RPMI8226 (cell line): ENCODE measurements at places on chromosomes 12 and 14.

DNA sequence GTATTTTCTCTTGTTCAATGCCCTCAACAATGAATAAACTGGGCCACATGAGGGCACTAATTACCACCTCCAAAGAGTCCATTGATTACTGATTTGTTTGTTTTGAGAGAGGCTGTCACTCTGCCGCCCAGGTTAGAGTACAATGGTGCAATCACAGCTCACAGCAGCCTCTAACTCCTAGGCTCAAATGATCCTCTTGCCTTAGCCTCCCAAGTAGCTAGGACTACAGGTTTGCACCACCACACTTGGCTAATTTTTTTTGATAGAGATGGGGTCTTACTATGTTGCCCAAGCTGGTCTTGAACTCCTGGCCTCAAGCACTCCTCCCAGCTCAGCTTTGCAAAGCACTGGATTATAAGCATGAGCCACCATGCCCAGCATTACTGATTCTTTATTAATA, 28.3 kb upstream of the SYCP3 start:
- no peak for DNase-seq

DNA sequence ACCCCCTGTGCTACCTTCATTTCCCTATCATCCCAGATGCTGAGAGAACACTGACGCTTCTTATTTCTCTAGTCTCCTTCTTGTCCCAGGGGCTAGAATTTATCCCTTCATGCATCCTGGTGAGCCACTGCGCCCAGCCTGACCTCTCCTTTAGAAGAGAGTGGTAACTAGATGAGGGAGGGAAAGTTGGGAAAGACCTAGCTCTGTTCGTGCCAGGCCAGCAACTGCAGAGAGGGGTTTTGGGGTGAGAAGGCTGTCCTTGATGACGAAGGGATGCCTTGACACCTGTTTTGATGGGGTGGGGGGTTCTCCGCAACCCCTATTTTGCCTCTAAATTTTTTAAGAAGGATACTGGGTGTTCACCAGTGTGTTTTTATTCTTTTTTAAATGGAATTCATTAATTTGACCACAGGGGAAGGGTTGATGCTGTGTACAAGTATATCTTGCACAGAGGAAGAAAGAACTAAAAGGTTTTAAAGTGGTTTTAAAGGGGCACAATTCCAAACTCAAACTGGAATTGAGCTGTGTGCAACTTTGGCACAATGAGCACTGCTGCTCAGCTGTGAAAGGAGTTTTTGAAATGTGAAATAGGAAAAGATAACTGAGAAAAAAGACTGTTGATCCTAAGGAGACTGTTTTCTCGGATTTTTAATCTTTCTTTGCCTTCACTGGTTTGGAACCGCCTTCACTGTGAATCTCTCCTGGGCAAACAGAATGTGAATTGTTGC, 7.0 kb upstream of the MMP19 start:
- no peak for DNase-seq

DNA sequence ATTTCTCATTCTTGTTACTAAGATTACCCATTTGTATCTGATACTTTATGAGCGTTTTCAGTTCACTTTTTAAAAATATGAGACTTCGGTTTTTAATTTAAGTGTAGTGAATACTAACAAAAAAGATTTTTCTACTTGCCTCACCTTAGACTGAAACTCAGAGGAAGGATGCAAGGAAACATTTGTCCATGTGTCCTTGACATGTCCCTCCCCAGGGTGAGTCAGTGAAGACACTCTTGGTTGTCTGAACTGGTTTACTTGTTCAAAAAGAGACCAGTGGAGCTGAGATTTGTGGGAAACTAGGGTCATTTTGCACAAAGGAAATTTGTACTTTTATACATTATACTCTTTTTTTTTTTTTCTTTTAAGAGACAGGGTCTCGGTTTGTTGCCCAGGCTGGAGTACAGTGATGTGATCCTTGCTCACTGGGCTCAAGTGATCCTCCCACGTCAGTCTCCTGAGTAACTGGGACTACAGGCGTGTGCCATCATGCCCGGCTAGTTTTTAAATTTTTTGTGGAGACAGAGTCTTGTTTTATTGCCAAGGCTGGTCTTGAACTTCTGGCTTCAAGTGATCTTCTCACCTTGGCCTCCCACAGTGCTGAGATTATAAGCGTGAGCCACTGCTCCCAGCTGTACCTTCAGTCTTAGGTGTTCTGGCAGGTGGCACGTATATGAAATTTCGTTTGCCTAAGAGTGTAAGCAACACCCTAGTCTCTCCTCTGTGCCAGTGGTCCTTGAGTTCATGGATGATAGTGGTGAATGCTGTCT, 56.7 kb downstream of the PPFIBP1 start:
- no peak for DNase-seq

GRCh38 chr12:47388712-47389111, 309.0 kb upstream of the AMIGO2 start:
- no peak for DNase-seq

GRCh38 chr14:64279704-64280668, 14.2 kb downstream of the ESR2 start:
- DNase-seq: no peak

DNA sequence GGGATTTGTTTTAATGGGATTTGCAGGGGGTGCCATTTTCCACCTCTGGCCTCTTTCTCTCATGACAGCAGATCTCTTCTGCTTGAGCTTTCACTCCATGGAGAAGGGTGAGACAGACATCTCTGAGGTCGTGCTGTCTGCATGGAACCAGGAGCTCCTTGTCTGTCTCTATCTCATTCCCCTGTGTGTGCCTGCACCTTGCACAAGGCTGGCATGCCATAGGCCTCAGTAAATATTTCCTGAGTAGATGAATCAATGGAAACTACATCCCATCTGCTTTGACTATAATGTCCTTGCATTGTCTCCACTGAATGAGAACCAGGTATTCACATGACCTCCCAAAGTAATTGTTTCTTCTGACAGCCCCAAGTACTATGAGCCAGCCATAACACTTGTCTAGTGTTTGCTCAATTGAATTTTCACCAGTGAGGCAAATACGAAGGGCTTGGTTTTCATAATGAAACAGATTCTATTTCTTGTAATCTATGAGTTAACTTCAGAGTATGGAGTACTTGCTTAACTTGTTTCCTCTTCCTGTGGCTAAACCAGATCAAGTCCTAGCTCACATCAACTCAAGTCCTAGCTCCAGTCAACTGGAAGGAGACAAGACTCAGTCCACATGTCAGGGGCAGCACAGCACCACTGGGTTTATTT, 32.3 kb downstream of the KCNK13 start:
- DNase-seq: no peak

DNA sequence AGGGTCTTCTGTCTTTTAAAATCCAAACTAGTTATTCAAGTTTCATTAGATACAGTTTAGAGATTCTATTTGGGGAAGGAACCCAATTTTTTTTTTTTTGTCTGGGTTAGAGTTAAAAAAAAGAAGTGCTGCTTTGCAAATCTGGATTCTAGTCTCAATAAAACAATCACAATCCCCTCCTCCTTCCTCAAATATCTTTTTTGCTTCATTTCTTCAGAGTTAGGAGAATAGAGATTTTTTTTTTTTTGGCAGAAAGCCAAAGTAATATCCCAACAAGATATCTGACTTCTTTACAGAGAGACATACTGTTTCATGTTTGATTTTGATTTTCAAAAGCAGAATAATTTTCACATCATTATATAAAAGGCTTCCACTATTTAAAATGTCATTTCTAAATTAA, 201.9 kb downstream of the FOXN3 start:
- no peak for DNase-seq

DNA sequence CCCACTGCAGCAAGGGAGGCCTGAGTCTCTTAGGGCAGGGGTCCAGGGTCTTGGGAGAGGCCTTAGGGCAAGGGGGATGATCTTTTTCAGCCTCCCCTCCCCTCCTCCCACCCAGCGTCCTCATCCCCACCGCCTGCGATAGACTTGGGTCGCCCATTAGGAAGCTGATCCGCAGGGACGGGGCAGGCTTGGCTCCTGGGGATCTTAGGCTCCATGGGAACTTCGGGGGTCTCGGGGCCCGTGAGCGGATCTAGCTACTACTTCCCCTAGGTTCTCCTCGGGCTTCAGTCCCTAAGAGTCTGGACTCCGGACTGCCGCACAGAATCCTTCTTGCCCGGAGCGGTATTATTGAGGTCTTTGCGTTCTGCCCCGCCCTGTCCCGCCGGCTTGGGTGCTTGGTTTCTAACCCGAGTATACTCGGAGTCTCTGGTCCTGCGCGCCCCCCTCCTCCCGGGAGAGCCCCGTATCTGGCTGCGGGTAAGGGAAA, 2.2 kb upstream of the PTHLH start:
- no peak for DNase-seq

GRCh38 chr14:81235096-81235495, 14.3 kb upstream of the GTF2A1 start:
- DNase-seq: no peak

DNA sequence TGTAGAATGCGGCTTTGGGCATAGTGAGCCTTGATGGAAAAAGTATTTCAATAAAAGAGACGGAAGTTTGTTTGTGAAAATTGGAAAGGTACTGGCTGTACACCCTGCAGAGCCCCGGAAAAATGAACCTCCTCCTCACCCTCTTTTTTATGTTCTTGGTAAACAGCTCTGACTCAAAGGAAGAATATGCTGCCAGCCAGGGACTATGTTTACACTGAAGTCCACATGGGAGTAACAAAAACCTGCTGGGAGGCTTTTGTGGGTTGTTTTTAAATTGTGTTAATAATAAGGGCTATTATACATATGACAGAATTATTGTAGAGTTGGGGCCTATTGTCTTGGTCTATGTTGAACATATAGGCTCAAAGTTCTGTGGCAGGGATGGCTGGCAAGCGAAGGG, 70.7 kb downstream of the TTC8 start:
- DNase-seq: no peak

- DNase-seq: no peak
These were observed 2.1 kb upstream of the EIF4B start for GRCh38 chr12:53004178-53004577.

GRCh38 chr12:50562520-50563433, 58.0 kb downstream of the DIP2B start:
- DNase-seq: no peak

- no peak for DNase-seq
These were observed 68.9 kb downstream of the TESC start for GRCh38 chr12:117030187-117030900.

DNA sequence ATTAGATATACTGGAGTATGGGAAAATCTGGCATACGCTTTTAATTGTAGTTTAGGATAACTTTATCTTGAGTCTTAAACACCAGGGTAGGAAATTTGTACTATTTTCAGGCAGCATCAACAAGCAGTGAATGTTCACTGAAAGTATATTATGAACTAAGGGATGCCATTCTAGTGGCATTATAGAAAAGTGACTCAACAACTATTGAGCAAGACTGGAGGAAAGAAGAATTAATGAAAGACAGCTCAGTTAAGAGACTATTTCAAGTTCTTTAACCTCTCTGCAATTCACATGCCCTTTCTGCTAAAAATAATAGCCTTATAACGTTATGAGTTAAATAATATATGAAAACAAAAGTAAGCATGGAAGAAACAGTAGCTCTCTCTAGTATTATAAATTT, 343.1 kb downstream of the FSCB start:
- no peak for DNase-seq

- DNase-seq: no peak
These were observed 48.2 kb upstream of the PNMA1 start for GRCh38 chr14:73762375-73762822.

GRCh38 chr14:64721391-64721791, 17.2 kb downstream of the PLEKHG3 start:
- no peak for DNase-seq

DNA sequence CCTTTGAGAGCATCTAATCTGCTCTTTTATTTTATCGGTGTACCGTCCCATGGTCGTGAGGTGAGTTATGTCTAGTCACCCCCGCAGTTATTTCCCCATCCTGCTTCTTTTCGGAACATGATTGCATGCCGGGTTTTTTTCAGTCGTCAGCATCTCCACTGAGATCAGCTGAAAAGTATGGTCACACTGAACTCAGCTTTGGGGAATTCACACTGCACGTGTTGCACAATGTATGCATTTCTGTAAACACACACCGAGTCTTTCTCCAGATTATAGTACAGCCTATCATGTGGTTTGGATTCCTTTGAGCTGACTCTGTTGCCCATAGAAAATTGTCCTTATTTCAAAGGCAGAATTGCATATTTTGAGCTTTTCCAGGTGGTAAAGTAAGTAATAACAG, 24.6 kb downstream of the PLXNC1 start:
- peak; percentile 82 for DNase-seq

DNA sequence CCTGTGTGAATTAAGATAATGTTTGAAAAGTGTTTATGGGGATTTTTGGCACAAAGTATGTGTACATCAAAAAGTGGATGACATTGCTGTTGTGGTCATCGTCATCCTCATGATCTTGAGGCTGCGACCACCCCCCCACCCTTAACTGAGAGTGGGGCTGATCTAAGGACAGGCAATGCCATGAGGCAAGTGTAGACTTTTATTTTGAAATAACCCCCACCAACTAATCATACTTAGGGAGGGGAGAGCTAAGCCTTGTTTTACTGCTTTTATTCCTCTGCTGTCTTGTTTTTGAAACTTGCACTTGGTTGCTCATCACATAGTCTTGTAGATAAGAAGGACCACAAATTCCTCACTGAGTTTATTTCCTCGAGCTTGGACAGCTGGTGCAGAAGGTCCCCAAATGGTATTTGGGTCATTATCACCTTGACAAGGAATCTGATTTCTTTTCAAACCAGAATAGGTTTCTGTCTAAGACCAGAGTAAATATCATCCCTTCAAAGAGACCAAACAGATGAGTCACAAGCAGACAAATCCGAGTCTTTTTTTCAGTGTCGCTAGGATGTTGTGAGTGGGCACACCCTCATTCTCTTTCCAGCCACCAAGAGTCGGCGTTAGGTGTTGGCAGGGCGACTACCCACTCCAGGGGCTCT, 23.9 kb upstream of the SMOC1 start:
- DNase-seq: no peak

- DNase-seq: no peak
These were observed 69.6 kb downstream of the CHST11 start for GRCh38 chr12:104526320-104526719.

DNA sequence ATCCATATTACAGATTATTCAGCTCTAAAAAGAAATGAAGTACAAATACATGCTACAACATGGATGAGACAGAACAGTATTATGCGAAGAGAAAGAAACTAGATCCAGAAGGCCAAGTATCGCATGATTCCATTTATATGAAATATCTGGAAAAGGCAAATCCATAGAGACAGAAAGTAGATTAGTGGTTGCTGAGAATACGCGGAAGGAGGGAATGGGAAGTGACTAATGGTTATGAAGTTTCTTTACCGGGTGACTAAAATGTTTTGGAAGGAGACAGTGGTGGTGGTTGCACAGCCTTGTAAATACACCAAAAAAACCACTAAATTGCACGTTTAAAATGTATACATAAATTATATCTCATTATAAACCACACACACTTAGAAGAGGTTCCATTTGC, 12.5 kb downstream of the PRDM4 start:
- DNase-seq: no peak

- DNase-seq: peak; percentile 82
These were observed 19.0 kb upstream of the RNASE12 start for GRCh38 chr14:20610002-20610765.

DNA sequence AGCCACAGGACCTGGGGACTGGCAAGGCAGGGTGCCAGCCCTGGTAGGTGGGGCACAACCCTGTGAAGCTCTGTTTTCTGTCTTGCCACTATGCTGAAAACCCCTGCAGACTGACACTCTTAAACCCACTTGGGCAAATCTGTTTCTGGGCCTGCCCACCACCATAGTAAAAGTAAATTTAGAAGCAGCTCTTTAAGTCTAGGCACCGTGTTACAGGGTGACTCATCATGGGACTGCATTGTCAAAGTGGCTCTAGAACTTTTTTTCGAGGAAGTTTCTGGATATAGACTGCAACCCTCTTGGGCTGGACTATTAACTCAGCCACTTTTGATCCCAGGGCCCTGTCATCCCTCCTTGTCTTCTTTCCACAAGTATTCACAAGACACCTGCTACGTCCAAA, 7.7 kb downstream of the TUNAR start:
- no peak for DNase-seq

GRCh38 chr14:32724867-32725471, 213.7 kb upstream of the NPAS3 start:
- no peak for DNase-seq
